H1 (cell line): ENCODE measurements at places on chromosomes 16 and 17. TPM values are rescaled to one million over a fixed set of nuclear protein-coding genes. Genes with fewer than 3 reads are reported as not detected.

DNA sequence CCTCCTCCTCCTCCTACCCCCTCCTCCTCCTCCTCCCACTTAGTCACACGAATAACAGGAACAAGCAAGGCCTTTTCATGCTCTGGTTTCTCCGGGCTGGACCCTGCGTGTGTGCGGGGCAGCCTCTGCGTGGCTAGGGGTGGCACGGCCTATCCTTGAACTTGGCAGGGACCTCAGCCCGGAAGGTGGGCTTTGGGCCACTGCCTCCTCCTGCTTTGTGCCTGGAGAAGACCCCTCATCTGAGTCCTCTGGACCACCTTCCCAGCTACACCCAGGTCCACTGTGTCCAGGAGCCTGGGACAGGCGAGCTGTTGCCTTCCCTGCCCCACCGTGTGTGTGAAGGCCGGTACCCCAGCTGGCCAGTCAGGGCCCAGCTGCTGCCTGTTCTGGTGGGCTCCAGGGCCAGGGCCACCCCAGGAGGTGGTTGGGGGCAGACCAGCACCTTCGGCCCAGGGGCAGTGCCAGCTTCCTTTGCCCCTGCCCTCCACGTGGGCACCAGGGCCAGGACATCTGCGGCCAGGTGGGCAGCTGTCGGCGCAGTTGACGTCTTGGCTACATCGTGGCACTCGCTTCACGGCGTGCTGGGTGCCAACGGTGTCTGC is 35.4 kb downstream of the GINS2 start:
- peaks cover 49% of the 10 kb centered on the region for H3K36me3 ChIP-seq
- DNase-seq, result no peak
- H3K4me1 ChIP-seq, result no peaks in the 10 kb centered on the region

- no peaks in the 10 kb centered on the region for H3K4me1 ChIP-seq
- no peaks in the 10 kb centered on the region for H3K36me3 ChIP-seq
- no peak overlapping the region for H3K27ac ChIP-seq
- no peak for DNase-seq
- H3K27me3 ChIP-seq, result no peaks in the 10 kb centered on the region
Measured at GRCh38 chr17:65759532-65759931, 198.1 kb upstream of the AXIN2 start.

DNA sequence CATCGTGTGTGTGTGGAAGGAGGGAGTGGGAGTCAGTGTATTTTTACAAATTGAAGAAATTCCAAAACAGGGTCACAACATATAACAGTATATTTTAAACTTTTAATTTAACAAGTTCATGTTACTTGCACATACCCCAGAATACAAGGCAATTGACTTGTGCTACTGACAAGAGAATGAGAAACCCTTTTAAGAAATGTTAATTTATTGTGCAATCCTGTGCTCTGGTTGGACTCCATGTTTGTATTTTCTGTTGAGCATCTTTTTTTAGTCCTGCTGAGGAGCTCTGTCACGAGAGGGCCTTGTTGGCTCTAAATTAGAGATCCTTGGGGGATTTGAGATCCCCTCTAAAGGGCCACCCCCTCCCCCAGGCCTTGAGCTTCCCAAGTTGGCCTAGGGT is 1.1 kb upstream of the EMP2 start:
- no peaks in the 10 kb centered on the region for H3K27me3 ChIP-seq
- H3K27ac ChIP-seq, result no peak overlapping the region
- H3K4me3 ChIP-seq, result no peak overlapping the region
- no peak for DNase-seq

- H3K27ac ChIP-seq, result no peak overlapping the region
- peaks cover 4% of the 10 kb centered on the region; the same call in 1 of the 2 replicates for H3K4me1 ChIP-seq
- H3K27me3 ChIP-seq, result peaks cover 2% of the 10 kb centered on the region; the same call in 1 of the 2 replicates
- no peak for DNase-seq
- no peak overlapping the region for H3K4me3 ChIP-seq
Measured at GRCh38 chr16:54175552-54176375, 110.8 kb downstream of the IRX3 start.

DNA sequence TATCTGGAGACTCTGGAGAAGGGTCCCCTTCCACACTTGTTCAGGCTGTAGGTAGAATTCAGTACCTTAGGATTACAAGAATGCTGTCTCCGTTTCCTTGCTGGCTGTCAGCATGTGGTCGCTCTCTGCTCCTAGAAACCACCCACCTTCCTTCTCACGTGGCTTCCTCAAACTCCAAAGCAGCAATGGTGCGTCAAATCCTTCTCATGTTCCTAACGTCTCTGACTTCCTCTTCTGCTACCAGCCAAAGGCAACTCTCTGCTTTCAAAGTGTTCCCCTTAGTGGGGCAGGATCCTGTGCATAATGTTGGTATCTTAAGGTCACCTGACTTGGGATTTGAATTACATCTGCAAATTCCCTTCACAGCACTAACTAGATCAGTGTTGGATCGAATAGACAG is 30.9 kb upstream of the DYNLRB2 start:
- no peaks in the 10 kb centered on the region for H3K27me3 ChIP-seq
- H3K27ac ChIP-seq, result no peak overlapping the region
- H3K4me3 ChIP-seq, result no peak overlapping the region
- no peaks in the 10 kb centered on the region for H3K4me1 ChIP-seq
- H3K36me3 ChIP-seq, result no peaks in the 10 kb centered on the region
- no peak for DNase-seq

- H3K36me3 ChIP-seq, result no peaks in the 10 kb centered on the region
- H3K27me3 ChIP-seq, result peaks cover 36% of the 10 kb centered on the region
- peak within 1 kb of the TSS; percentile 75 for H3K4me3 ChIP-seq
- H3K27ac ChIP-seq, result no peak within 1 kb of the TSS
Measured at GRCh38 chr17:39626171-39627046, at the start of gene PPP1R1B. Gene PPP1R1B, plus strand, starts transcription at chr17:39626952. Its CDS starts 441 bp downstream, at chr17:39627393.

SLFN14 gene
- 0.03 TPM in 1 of 2 replicates, not detected in the other for polyA plus RNA-seq

DNA sequence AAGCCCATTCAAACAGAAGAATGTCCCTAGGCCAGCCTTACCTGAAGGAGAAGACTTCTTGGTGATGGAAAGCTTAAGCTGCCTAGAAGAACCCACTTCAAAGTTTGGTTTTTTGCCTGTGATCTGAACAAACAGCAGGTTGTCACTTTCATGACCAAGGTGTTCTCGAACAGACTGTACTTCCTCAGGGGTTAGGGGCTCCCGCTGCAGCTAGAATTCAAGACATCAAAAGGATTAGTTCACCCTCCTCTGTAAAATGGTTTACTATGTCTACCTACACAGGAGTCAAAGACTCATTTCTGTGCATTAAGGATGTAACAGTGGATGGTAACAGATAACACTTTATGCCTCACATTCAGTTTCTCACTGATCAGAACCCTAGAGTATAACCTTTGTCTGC is 13.2 kb downstream of the CIAPIN1 start:
- H3K4me1 ChIP-seq, result no peaks in the 10 kb centered on the region
- H3K27ac ChIP-seq, result no peak overlapping the region
- peaks cover 17% of the 10 kb centered on the region; the same call in 1 of the 2 replicates for H3K36me3 ChIP-seq
- no peaks in the 10 kb centered on the region for H3K27me3 ChIP-seq
- H3K4me3 ChIP-seq, result no peak overlapping the region
- DNase-seq, result no peak

DNA sequence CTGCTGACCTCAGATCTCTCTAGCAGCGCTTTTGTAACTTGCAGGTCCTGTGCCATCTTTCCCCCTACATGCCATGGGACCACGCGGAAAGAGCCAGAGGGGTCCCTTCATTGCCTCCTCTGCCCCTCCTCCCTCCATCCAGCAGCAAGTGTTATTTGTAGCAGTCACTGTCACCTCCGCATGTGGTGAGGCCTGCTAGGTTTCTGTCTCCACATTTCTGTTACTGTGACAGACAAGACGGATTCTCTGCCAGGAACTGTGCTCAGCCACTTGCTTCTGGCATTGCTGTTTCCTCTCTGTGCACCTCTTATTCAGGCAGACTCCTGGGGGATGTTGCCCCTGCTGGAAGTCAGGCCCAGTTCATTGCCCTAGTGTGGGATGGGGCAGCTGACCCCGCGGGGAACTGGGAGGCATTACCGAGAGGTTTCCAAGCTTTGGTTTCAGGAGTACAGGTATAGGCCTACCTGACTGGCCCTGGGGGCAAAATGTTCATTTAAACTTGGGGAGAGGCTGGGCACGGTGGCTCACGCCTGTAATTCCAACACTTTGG is 61.2 kb downstream of the RAB11FIP4 start:
- H3K27ac ChIP-seq, result no peak overlapping the region
- no peaks in the 10 kb centered on the region for H3K27me3 ChIP-seq
- no peak for DNase-seq
- peaks cover 15% of the 10 kb centered on the region; the same call in 1 of the 2 replicates for H3K4me1 ChIP-seq
- H3K4me3 ChIP-seq, result no peak overlapping the region

GRCh38 chr16:30927789-30928378 is 4.5 kb downstream of the FBXL19 start:
- H3K4me1 ChIP-seq, result no peaks in the 10 kb centered on the region; the same call in 1 of the 2 replicates
- H3K27me3 ChIP-seq, result no peaks in the 10 kb centered on the region
- no peak overlapping the region for H3K4me3 ChIP-seq
- H3K36me3 ChIP-seq, result peaks cover 25% of the 10 kb centered on the region

OR2C1 gene
- polyA plus RNA-seq, result not detected in 2 replicates
